ENCODE measurements at places on chromosomes 2 and 18.

DNA sequence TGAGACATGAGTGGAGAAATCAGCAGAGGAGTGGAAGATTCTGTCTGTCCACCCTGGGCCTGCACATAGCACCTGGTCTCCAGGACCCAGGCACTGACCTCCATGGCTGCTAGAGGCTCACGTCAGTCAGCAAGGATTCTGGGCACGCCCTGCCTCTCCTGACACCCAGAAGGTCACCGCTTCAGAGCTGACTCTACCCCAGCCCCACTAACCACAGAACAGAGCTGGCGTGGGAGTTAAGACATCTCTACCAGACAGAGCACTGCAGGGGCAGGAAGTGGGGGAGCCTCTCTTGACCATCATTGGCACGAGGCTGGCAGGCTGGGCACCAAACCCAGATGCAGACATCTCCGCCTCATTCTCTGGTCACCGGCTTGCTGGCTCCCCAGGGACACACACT lies 3.0 kb downstream of the ADCY3 start:
- DNase-seq = no peak

- DNase-seq = no peak
Observed at GRCh38 chr2:56732946-56733345, 549.2 kb downstream of the CCDC85A start.

DNA sequence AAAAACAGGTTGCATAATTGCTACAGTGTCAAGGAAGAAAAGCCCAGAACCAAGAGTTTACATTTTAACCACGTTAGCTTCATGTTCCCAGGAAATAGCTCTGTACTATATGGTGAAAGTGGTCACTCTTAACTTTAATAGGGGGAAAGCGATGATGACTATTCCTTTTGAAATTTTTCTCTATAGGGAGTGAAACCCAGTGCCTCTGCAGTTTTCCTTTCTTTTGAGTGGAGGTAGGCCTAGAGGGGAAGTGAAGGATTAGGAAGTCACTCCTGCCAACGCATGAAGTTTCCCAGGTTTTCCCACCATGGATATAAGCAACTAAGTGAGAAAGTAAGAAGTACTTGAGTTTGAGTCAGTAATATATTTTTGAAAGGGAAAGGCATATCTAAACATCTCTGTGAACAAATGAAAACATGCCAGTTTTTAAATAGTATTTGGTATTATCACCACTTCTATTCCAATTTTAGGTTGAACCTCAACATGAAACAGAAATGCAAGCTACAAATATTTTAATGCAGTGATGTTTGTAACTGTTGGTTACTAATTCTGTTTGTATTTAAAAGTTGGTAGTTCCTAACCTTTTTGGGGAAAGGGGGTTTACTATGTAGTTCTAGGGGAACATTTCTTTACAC lies 91.9 kb downstream of the VRK2 start:
- no peak for DNase-seq

DNA sequence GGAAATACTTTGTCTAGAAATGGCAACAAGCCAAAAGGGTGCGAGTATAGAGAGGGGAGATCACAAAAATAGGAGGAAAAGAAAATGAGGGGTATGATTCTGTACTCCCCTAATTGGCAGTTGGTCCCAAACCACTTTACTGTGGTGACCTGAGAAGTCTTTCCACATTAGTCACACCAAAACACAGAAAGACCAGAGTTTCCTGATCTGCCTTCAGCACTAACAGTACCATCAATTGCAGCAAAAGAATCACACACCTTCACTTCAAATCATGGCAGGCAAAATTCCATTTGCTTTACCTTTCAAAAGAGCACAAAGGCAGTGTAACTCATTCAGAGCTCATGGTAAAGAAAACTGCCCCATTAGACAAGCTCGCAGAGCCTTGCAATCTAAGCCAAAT lies 86.8 kb downstream of the ALK start:
- no peak for DNase-seq

DNA sequence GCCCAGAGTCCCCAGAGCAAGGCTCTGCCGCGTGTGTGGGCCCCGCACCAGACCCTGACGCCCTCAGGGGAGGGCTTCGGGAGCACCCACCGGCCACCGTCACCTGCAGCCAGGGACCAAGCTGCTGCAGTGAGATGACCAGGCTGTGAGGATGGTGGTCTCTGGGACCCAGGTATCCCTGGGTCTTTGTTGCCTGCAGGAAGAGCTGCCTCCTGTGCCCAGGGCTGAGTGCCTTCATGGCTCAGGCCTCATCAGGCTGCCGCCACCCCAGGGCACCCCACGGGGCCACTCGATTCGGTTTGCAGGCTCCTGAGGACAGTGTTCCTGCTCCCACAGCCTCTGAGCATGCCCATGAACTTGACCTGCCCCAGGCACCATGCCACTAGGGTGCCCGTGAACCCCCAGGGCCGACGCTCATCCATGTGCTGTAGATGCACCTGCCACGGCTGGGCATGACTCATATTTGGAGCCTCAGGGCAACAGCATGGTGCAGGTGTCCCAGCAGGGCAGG lies 109.8 kb downstream of the FAM210A start:
- DNase-seq = no peak

GRCh38 chr2:126935774-126936173 lies 37.1 kb downstream of the TEX51 start:
- no peak for DNase-seq

All from GF-D8 (cell line).